Activated CD8-positive, alpha-beta memory T cell treated with anti-CD3 and anti-CD28 coated beads for 4 hours (primary cell): ENCODE measurements at places on chromosomes 7 and 10.

GRCh38 chr7:98807068-98808048 lies 62.5 kb downstream of the TMEM130 start:
- no peak for DNase-seq

DNA sequence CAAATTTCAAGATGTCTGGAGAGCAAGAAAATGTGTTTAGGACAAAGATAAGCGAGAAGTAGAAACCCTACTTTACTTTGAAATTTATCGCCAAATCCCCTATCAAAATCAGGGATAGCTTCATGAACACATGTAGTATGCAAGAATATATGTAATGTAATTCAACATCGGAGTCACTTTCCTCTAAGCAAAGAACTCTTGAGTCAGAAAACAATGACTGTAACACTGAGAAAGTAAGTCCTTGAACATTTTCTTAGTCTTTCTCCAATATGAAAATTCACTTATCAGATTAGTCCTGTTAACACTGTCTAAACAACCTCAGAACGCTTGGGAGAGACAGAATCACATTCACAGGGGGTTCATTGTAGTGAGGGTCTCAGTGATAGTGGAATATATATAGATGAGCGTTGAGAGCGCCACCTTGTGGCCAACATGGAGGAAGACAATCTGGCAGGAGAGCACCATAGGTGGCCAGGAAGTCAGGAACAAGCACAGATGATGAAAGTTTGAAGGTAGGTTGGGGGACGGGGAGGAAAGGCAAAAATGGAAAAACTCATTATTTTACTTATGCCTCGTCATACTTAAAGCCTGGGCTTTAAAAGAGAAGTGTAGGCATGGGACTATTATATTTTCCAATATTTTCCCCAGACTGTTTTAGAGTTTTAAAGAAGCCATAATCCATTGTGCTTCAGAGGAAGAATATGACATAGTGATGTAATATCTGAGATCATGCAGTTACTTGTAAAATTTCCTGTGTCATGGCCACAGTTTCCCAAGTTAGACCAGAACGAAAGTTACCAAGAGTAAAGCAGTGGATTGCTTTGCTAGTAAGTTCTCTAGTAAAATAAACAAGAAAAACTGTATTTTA lies 115.5 kb upstream of the GNAI1 start:
- DNase-seq = no peak

- DNase-seq = no peak
Measured at GRCh38 chr7:44621034-44621749, 14.8 kb downstream of the OGDH start.

GRCh38 chr7:95472581-95473161 lies 13.1 kb upstream of the ASB4 start:
- DNase-seq = no peak

GRCh38 chr7:3518546-3518945 lies 217.5 kb downstream of the SDK1 start:
- no peak for DNase-seq

- no peak for DNase-seq
Measured at GRCh38 chr10:74244807-74245206, 93.8 kb downstream of the ADK start.

DNA sequence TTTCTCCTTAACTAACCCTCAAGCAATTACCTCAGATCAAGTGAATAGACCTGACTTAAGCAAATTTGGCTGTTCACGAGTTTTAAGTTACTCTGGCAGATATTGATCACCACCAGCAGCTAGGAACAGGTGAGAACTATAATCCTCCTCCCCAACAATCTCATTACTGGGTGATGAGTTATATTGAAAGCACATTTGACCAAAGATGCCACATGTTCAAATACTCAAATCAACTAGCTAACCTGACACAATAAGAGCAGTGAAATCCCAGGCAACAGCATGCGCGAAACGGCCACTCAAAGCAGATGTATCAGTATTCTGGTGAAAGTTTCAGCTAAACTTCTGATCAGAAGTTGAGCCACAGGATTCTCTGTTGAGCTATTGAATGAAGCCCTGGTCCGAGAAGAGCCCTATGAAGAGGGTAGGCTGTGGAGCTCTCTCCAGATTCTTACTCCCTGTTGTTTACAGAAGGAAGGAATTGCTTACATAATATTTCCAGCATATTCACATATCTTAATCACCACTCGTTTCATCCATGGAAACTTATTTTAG lies 52.6 kb downstream of the CAV1 start:
- no peak for DNase-seq

DNA sequence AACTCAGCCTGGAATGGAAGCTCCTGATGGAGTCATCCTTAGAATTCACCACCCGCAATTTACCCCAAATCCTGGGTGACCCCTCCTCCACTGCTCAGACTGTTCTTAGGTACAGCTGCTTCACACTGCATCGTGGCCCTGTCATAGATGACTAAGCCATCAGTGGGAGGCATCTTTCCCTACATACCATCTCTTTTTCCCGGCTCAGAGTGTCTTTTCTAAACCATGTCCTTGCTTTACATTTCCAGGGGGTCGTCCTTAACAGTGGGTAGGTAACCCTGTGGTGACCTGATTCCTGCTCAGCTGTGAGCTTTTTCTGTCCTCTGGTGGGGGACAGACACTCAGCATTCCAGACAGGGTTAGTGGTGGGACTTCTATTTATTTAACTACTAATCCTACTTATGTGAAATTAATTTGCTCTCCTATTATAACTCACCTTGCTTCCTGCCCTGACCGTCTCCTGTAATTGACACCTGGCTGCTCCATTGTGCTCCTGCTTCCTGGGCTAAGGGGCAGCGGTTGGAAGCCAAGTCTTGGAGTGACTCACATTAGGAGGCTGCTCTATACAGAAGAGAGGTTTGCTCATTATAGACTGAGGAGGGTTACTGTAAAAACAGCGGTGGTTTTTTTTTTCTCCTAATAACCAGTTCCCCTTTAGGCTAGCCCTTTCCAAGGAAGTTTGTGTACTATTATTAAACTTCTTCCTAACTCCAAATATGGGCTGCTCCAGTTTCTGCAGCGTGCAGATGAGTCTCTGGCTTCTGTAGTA lies 40.6 kb downstream of the PYROXD2 start:
- no peak for DNase-seq

GRCh38 chr10:22252224-22252800 lies 34.5 kb upstream of the EBLN1 start:
- DNase-seq = no peak

DNA sequence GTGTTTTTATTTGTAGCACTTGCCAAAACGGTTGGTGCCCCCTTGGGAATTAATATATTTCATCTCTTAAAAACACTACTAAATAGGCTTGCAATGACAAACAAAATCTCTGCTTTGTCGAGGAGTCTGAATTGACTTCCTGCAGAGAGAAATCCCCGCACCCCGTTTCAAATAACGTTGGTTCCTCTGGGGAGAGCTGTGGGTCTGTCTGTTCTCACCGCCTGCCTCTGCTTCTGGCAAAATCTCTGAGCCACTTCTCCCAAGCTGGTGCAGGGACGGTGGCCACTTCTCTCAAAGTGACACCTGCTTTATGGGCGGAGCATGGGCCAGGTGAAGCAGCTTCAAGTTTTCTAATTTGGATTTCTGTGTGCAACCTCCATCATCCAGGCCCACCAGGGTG lies 186.3 kb upstream of the ADARB2 start:
- DNase-seq = no peak

DNA sequence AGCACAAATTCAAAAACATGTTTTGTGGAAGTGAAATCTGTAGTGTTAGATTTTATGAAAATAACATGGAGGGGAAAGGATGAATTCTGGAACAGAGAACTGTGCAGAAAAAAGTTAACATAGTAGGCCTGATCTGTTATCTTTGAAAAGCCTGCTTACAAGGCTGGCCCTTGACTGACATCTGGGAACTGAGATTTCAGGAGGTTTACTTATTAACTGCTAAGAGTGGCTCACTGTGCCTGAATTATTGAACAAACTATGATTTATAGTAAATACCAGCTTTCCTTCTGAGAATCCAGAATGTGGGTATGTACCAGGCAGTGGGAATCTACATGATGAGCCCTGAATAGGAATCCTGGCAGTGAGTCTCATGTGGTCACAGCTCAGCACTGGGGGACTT lies 30.5 kb downstream of the NSUN6 start:
- DNase-seq = no peak

DNA sequence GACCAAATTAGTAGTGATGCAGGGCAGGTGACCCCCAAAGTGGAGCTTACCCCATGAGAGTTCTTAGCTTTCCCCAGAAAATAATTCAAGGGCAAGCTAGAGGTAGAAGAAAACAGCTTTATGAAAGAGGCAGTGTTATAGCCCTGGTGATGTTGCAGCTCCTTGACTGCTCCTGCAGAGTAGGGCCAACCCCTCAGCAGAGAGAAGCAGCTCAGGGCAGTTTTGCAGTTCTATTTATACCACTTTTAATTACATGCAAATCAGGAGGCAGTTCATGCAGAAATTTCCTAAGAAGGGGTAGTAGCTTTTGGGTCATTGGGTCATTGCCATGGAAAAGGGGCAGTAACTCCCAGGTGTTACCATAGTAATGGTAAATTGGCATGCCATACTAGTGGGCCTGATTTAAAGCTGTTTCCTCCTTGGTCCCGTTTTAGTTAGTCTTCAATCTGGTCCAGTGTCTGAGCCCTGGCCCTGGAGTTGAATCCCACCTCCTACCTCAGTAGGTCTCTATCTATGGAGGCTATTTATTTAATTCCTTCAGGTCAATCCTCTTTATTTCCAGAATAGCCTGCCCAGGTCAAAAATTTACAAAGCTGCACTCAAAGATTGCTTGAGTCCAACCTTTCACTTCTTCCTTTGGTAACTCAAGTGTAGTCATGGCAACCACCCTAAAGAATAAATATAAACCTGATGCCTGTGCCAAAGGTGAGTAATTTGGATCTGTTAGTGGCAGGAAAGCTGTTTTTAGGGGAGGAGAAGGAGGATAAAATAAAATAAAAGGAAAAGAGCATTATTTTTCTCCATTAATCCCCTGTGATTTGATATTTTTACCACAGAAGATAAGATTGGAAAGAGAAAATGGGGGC lies 29.5 kb downstream of the PLXDC2 start:
- DNase-seq = no peak

- DNase-seq = no peak
Measured at GRCh38 chr7:31125171-31125570, 73.1 kb downstream of the ADCYAP1R1 start.

GRCh38 chr10:55397777-55398496 lies 596.9 kb upstream of the PCDH15 start:
- no peak for DNase-seq

DNA sequence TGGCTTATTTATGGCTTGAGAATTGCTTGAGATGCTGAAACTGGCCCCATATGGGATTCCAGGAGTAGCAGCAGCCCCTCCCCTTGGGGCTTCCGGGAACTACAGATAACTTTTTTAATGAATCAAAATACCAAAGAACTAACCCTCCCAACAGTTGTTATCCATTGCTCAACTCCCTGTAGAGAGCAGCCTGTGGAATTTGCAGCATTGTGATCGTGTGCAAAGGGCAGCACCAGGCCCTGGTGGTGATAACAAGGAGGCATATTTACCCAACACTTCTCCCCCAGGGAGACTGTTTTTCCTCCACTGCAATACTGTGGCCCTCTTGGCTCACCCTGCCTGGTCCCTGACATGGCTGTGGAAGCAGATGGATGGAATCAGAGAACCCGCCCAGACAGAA lies 196.2 kb downstream of the PLXNA4 start:
- DNase-seq = no peak

DNA sequence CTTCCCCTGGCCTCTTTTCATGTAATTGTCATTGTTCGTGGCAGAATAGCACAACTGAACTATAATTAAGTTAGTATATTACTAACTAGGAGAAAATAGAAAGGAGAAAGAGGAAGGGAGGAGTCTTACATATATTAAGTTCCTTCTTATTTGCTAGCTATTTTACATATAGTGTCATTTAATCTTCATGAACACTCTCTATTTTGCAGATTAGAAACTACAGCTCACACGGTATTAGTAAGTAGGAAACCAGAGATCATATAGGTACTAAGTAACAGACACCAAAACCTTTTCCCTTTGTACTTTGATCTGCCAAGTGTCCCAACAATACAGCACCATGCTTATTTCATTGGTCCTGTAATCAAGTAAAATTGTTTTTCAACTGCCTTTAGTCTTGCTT lies 202.4 kb upstream of the HPS1 start:
- no peak for DNase-seq

- DNase-seq = no peak
Measured at GRCh38 chr10:3782451-3783315, 2.3 kb downstream of the KLF6 start.

- DNase-seq = no peak
Measured at GRCh38 chr7:135167365-135167917, 3.1 kb downstream of the CYREN start.

GRCh38 chr7:153354071-153354470 lies 594.5 kb downstream of the ACTR3B start:
- DNase-seq = no peak

DNA sequence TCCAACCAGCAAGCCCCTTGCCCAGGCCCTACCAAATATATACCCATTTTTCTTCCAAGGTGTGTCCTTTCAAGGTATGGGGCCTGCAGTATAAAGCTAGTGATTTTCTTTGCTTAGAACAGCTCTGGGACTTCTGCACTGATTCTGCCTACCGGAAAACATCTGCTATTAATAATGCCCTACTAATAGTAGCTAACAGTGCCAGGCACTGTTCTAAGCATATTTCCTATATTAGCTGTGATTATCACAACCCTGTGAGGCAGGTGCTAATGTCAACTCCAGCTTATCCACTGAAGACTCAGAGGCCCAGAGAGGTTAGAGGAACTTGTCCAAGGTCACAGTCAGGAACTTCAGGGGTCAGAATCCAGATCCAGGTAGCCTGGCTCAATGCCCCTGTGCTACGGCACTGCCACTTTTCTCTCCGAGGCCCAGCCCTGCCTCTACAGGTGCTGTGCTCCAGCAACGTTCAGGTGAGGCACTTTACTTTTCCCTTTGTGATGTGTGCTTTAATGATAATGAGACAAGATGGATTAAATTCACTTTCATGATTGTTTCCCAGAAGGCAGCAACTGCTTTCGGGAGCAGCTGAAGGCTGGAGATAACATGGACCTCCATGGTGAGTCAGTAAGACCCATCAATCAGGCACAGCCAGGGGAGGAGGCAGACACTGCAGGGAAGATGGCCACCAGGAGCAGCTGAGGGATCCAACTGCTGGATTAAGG lies 26.7 kb downstream of the TAS2R41 start:
- DNase-seq = no peak

- no peak for DNase-seq
Measured at GRCh38 chr7:29797112-29797944, 9.0 kb upstream of the WIPF3 start.

DNA sequence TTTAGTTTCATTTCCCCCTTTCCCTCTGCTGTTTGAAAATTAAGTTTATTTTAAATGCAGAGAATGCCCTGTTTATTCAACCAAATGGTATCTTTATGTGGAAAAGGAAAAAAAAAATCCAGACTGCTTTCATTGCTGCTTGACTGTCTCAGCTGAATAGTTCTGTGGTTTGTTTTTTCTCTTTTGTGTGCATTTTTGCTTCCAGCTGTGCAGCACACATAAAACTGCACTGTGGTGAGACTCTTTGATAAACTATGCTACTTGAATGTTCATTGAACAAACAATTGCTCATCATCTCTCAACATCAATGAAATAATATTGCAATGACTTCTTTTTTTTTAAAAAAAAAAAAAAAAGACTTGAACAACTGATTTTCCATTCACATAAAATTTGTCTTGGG lies 78.6 kb upstream of the GLI3 start:
- no peak for DNase-seq

- DNase-seq = no peak
Measured at GRCh38 chr10:18306031-18306430, 165.8 kb downstream of the CACNB2 start.

GRCh38 chr7:1220000-1220726 lies 12.5 kb upstream of the UNCX start:
- no peak for DNase-seq

- DNase-seq = no peak
Measured at GRCh38 chr10:104322416-104322782, 15.9 kb downstream of the ITPRIP start.
